ENCODE measurements at places on chromosomes 4 and X.
A peak's percentile ranks its signal among the peaks of the same experiment; 100 is the strongest.

- ATAC-seq, result peak; percentile 61
Observed at GRCh38 chr4:151801547-151802516, 41.0 kb upstream of the GATB start.

DNA sequence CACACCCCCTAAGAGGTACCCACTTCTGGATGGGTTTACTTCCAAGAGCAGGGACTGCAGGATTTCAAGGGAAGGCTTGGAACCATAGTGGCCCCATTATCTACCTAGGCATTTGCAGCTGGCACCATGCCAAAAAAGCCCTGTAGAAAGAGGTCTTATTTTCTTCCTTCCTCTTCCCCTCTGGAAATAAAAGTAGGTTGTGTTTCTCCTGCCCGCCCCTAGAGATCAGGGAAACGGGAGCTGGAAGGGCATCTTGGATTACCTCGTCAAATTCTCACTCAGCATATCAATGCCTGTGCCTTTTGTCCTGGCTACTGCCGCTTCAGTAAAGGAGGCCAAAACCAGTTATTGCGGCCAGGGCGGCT is 1.6 kb downstream of the SCD5 start:
- ATAC-seq, result no peak

DNA sequence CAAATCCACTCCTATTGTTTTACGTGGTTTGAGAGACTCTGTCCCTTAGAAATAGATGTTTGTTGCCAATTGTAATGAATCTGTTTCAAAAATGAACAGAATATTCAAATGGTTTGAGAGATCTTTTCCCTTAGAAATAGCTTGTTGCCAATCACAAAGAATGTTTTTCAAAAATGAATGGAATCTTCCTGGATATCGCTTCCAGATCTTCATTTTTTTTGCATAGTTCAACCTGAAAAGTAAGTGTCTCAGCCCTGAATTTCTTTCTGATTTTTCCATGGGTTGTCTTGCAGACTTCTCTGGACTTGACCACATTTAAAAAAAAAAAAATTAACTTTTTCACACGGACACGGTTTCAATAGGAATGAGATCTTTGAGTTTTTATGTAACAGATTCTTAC is 22.7 kb downstream of the SHOX start:
- no peak for ATAC-seq

DNA sequence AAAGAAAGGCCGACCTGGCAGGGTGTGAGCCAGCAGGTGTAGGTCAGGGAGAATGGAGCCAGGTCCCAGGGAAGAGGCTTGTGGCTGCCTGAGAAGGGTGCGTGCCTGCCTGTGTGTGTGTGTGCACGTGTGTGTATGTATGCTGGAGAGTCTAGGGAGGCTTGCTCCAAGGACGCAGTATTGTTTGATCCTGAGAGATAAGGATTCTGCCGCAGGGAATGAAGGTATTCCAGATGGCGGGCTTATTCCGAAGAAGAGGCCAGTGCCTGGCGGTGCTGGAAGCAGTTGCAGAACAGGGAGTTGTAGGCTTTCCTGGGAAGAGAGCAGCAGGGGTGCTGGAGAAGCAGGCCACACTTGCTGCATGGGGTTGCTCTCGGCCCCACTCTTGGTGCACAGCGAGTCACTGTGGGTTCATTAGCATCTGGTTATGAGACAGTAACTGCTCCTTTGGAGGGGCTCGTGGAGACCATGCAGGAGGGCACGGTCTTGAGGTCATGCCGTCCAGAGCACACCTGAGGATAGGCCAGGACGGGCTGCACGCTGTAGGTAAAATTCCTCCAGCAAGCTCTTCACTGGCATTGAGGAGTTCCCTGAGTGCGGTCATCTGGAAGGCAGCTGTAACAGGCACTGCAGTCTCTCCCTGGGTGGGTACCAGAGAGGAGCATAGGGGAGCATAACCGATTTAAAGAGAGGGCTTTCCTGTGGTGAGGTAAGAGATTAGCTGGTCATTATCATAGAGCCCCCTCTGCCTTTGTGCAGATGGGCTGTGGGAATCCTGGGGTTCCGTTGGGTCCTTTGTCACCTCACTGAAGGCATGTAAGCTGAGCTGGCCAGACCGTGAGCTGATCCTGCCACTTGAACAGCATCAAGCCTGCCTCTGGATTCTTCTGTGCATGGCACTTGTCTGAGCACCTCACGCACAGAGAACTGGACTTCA is 29.9 kb upstream of the MSANTD1 start:
- ATAC-seq, result no peak

- ATAC-seq, result no peak
Observed at GRCh38 chrX:13088156-13088487, 43.7 kb upstream of the FAM9C start.

- ATAC-seq, result peak; percentile 77
Observed at GRCh38 chrX:10108288-10108687, 48.5 kb upstream of the CLCN4 start.

GRCh38 chrX:35699642-35700041 is 98.5 kb upstream of the MAGEB16 start:
- ATAC-seq, result no peak

DNA sequence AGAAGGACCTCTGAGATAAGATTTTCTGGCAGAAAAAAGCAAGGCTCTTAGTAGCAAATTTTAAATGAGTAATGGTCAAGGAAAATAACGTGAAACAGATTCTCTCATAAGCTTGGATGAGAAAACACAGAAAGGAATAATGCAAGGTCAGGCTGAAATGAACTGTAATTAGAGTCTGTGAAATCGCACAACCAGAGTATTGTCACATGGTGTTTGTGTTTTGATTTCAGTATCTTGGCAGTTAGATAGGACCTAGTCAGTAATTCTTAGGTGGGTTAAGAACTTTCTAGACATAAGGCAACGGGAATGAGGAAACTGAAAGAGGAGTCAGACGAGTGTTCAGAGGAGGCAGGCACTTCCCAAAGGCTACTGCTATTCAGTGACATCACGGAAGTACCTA is 34.6 kb downstream of the LIMCH1 start:
- ATAC-seq, result no peak

GRCh38 chrX:7235071-7235470 is 87.1 kb upstream of the PUDP start:
- ATAC-seq, result no peak

DNA sequence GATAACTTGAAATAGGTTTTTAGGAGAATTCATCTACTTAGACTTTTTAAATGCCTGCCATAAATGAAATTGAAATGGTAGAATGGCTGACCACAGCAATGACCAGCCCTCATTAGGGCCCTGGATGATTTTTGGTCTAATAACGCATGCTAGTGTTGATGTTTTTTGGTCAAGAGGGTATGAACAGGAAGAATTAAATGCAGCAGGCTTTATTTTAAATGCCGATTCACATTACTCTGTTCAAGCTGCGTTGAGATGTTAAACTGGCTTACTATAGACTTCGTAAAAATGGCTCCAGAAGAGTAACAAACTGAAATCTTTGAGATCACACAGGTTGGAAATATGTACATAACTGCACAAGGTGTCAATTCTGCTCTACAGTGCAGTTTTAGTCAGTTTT is 14.6 kb downstream of the DDX3X start:
- no peak for ATAC-seq

DNA sequence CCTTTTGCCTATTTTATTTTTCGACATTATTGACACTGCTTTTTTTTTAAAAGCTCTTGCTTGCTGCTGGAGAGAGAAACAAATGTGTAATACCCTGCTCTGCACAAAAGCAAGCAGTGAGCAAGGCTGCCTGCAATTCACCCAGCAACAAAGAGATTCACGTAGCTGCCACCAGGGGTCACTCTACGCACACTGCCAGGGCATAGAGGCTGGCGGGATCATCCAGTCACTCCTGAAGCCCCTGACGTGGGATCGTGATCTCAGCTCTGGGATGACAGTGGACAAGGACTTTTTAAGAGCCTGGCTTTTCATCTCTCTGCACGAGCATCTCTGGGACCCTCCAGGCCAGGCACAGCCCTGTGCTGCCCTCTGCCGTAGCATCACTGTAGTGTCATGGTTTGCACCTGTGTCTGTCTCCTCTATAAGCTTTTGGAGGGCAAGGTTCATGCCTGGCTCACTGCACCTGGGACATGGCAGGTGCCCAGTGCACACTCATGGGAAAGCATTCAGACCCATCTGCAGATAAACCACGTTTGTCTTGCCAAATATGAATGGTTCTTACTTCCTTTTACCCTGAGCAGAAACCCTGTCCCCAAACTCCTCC is 19.8 kb downstream of the C4orf50 start:
- ATAC-seq, result peak; percentile 68

- ATAC-seq, result peak; percentile 3
Observed at GRCh38 chrX:47218920-47219815, 687 bp downstream of the CDK16 start.

DNA sequence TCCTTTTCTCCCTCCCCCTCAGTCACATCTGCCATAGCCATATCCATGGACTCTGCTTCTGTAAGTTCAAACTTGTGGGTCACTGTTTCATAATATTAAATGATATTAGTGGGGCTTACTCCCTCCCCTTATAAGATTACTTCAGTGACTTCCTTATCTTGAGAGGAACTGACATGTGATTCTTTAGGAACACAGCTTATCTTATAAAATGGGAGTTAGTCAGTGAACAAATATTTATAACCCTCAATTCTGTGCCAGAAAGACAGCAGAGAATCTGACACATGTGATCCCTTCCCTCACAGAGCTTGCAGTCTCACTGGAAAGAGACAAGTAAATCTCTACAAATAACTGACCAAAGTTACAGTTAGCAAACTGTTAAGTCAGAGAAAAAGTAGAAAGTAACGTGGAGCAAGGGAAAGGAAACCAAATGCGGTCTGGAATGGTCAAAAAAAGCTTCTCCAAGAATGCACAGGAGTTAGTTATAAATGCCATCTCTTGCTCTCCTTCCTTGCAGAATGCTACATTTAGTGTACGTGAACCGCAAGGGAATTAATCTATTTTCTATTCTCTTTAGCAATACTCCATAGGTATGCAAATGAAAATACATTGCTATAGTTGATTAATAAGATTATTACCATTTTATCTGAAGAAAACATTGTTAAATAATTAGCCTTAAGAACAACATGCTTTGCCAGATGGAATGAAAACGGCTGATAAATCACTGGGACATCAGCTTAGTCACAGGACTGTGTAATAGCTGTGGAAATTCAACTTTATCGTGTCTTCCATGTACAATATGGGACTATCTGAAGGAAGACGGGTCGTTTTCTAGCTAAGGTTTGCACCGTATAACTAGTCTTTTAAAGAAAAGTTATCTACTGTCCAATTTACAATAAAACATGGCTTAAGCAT is 29.0 kb downstream of the SGMS2 start:
- peak; percentile 60 for ATAC-seq

DNA sequence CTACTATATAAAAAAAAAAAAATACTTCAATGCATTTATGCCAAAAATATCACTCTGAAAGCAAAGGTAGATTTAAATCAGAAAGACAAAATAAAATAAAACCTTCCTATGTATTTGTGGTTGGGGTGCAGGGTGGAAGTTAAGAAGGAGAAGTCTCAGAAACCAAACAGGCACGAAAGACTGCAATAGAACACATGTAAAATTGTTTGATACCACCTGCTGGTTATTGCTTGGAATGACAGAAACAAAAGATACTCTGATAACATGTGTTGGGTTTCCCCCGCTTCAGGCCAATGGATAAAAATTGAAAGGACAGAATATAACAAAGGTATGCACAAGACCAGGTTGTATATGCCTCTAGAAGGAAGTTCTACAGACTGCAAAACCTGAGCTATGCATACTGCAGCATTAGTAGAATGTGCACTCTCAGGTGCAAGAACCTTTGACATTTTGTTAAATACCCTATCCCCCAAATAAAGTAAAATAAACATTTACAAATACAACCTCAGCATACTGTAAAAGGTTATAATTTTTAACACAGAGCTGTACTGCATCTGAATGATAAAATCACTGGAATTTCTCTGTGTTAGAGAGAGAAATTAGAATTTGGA is 118.8 kb downstream of the GABRA2 start:
- no peak for ATAC-seq

- no peak for ATAC-seq
Observed at GRCh38 chr4:132328761-132329160, 820.3 kb upstream of the PCDH10 start.

DNA sequence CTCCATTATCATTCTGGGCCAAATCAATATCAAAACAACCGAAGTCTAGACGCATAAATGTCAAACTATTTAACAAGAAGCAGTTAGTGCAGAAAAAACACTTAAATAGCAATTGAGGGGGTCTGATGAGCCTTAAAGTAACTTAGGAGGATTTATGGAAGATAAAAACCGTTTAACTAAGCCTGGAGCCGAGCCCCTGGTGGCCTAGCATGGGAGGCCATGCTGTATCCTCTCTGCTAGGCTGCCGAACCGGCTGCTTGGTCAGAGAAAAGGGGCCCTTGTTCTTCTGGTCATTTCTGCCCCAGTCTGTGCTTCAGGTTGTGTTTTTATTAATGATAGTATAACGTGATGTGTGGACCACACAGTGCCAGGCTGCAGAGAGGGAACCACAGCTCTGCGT is 72.4 kb downstream of the CPZ start:
- ATAC-seq, result no peak

DNA sequence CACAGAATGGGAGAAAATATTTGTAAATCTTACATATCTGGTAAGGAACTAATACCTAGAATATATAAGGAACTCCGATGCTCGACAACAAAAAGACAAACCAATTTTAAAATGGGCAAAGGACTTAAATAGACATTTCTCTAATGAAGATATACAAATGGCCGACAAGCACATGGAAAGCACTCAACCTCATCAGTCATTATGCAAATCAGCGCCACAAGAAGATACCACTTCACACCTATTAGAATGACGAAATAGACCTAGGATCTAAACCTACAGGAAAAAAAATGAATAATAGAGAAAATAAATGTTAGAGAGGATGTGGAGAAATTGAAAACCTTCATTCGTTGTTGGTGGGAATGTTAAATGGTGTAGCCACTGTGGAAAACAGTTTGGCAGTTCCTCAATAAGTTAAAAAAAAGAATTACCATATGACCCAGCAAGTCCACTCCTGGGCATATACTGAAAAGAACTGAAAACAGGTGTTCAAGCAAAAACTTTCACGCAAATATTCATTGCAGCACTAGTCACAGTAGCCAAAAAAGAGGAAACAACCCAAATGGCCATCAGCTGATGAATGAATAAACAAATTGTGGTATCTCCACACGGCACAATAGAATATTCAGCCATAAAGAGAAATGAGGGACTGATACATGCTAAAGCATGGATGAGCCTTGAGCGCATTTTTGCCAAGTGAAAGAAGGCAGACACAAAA is 57.3 kb upstream of the WDR19 start:
- no peak for ATAC-seq

DNA sequence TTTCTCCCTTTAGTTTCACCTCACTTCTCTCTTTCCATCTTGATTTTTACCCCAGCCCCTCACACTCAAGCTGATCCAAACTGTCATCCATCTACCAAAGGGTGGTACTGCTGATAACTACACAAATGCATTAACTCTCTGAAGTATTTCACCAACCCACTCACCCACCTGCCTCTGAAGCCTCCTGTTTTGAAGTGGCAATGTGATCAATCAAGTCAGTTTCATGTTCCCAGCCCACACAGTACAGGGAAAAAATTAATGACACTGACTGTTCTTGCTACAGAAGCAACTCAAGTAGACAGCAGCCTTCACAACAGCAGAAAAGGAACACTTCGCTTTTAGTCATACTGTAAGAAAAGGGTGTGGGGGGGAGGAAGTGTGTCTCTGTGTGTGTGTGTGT is 183.0 kb upstream of the NOCT start:
- ATAC-seq, result no peak

Data from esophagus mucosa (tissue), 1 donor.